Activated gamma-delta T cell treated with Interleukin-2 at 50 U/mL for 16 hours (primary cell): ENCODE measurements at places on chromosomes 7 and 10.
A peak's percentile ranks its signal among the peaks of the same experiment; 100 is the strongest.

DNA sequence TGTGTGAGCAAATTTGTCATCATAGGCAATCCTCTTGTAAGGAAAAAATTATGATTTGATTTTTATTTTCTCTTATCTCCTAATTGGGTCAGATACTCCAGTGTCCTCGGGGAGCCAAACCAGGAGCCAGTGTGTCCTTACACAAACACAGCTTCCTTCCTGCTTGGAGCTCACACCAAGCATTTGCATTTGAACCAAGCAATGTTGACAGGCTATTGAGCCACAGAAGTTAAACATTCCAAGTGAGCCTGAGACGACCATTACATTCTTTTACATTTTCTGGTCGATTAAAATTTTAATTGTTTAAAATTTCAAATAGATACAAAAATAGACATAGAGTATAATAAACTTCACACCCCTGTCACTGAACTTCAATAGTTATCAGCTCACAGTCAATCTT is 194.8 kb downstream of the CFTR start:
- DNase-seq, result no peak

GRCh38 chr10:126511917-126512479 is 123.7 kb upstream of the ADAM12 start:
- DNase-seq, result no peak

GRCh38 chr7:140726281-140726680 is 29.8 kb downstream of the NDUFB2 start:
- no peak for DNase-seq

GRCh38 chr10:91797048-91797690 is 1.1 kb upstream of the TNKS2 start:
- no peak for DNase-seq

DNA sequence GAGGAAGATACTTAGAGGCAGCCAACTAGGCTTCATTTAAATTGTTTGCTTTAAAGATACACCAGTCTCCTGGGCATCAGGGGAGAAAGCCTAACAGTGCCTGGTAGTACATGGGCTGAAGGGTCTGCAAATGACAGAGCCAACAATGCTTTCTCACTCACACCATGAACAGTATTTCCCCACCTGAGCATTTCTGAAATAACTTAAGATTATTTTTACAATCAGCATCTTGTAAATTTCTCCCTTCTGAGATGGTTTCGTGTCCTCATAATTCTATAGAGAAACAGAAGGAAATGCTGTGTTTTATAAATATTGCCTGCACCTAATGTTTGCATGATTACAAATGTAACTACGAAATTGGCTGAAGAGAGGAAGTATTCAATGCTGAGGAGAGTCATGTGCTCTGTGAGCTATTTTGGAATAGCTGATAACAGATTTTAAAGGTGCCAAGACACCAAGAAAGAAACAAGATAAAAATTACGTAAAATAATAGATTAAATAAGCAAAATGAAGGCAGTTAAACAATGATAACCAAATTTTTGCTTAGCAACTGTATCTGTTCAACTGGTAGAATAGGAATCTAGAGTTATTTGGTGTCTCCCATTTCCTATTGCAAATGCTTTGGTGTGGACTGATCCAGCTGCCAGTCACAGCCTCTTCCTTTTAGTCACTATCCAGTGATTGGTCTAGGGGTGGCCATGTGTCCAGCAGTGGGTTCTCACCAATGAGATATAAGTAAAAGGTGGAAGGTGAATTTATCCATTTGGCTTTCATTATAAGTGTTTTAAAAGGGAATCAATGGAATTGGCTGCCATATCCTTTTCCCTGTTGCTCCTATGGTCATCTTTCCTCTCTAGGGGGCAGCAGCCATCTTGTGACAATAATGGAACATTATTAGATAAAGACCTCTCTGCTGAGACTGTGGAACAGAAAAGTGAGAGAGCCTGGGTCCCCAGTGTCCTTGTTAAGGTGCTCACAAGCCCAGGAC is 167.9 kb upstream of the SLC26A5 start:
- DNase-seq, result no peak

- DNase-seq, result no peak
These were observed 582.9 kb upstream of the ANKRD30A start for GRCh38 chr10:36542493-36542892.

GRCh38 chr7:82633592-82633991 is 190.0 kb upstream of the CACNA2D1 start:
- no peak for DNase-seq

DNA sequence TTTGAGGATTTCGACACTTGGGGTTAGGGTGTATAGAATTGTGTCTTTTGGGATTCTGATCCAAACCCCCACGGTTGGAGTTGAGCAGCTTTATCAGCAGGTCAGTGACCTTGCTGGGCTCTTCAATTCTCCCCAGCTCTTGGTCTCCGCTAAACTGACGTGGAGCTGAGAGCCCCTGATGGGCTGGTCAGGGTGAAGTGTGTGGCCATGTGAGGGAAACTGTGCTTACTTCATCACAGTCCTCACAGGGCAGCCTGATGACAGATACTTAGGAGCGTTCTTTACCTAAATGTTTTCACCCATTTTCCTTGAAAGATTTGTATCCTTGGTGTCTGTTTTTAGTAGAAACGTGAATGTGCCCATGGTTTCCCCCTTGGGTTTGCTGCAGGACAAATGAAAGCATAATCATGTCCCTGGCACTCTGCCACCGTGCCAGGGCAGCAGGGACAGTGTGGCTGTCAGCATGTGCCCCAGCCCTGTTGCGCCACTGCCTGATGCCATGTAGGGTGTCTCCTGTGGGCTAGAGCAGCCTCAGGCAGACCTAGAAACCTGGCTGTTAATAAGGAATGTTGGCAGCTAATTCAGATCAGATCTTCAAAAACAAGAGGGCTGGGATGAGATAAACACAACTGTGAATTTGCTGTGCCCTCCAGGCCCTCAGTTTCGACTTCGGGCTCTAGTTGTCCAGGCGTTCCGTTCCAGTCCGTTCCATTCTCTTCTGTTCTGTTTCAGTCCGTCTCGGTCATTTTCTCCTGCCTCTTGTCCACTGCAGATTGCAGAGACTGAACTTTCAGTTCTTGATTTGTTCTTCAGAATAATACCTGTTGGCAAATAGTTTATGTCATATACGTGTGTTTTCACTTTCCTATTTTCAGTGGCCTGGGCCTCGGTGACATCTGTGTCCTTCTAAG is 96.8 kb downstream of the TRRAP start:
- no peak for DNase-seq

GRCh38 chr7:8391353-8392062 is 41.9 kb upstream of the NXPH1 start:
- DNase-seq, result no peak

GRCh38 chr7:6256677-6257535 is 15.5 kb downstream of the CYTH3 start:
- no peak for DNase-seq

DNA sequence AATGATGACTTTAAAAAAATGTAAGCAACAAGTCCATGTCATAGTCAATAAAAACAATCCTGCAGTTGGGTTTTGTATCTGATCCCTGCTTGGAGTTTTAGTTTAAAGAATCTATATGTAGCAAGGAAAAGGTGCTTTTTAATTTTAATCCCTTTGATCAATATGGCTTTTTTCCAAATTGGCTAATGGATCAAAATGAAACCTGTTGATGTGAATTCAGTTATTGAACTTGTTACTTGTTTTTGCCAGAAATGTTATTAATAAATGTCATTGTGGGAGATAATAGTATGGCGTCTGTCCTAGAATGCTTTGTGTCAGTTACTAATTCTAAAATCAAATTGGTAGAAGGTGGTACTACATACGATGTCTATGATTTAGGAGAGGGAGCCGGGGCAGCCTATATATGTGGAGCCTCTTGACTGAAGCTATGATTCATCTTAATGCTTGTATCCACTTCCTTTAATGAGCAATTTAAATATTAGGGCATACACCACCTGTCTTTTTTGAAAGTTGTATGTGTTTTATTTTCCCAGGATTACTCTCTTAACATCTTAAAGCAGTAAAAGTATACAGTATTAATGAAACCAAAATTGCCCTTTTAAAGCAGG is 10.3 kb upstream of the PBLD start:
- no peak for DNase-seq

DNA sequence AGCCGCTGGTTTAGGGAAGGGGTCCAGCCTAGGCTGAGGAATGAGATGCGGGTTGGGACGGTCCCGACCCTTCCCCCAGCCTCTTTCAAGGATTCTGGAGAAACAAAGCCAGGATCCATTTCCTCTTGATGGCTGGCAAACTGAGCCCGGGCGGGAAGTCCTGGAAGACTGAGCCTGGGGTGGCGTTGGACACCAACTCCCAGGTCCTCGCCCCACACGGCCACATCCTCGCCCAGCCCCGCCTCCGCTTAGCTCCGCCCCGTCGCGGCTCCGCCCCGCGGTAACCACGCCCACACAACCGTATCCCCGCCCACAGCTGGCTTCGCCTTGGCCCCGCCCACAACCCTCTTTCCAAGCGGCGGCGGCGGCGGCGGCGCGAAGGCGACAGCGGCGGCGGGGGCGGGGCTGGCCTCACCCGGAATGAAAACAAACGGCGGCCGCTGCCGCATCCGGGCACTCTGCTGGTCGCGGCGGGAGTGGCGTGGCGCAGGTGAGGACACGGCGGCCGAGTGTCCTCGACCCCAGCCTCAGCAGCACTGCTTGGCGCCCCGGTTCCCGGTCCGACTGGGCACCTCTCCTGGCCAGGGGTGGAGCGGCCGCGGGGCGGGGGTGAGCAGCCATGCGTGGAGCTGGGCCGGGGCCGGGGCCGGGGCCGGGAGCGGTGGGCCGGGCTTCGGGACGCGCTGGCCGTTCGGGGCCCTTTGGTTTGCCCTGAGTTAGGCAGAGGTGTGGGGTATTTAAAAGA is at the start of gene NUB1:
Gene NUB1 (plus strand): TSS at position 456 of the 745 bp plus-strand sequence. CDS start 3,538 bp downstream, outside the sequence.
- DNase-seq, result peak; percentile 91
